ENCODE measurements at places on chromosomes 4 and X.

DNA sequence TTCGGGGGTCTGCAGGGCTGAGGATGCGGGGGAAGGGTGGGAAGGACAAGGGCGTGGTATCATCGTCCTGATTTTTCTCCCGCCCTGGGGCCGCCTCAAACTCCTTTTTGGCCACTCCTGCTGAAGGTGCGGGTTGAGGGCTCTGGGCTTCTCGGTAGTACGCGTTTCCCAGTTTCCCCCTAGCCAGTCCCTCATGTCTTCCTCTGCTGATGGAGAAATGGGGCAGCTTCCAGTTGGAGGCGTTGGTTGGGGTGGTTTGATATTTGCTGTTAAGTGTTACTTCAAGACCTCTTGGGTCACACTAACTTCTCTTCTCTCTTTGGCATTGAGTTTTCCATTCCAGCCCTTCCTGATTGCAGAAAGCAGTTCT, 482 bp downstream of the GSTCD start:
- DNase-seq, result no peak

GRCh38 chr4:157389741-157390140, 169.2 kb downstream of the GRIA2 start:
- no peak for DNase-seq

DNA sequence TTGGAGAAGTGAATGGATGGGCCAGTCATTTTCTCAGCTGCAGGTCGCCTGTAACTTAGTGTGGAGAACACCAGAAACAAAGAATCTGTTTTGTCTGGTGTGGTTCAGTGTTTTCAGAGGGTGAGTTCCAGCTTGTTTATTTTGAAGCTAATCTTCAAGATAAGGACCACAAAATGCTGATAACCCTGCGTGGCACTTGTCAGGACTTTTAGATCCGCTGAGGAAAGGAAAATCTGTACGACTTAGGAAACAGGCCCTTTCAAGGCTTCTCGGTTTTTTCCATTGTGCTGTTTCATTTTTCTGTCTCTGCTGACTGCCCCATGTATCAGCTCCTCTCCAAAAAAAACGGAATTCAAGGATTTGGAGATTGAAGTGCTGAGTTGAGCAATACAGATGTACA, 8.7 kb upstream of the ANAPC4 start:
- DNase-seq, result no peak

- no peak for DNase-seq
Measured at GRCh38 chr4:148514581-148514980, 72.4 kb upstream of the NR3C2 start.

- DNase-seq, result no peak
Measured at GRCh38 chr4:121056066-121056465, 16.3 kb downstream of the NDNF start.

DNA sequence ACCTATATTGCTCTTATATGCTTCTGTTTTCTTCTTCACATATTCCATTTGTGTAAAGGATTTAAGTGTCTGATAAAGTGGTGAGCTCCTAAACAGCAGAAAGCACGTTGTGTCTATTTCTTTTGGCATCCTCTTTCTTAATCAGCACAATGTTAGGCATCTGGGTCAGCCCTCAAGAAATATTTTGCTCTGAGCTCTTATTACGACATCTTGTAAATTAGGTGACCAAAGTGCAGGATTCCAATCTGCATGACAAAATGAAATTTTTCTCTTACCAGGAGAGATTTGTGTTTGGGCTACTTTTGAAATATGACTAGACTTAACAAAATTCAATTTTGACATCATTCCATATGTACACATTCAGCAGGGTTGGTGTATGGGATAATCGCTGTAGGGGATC, 210.0 kb upstream of the IGFBP7 start:
- DNase-seq, result no peak

- no peak for DNase-seq
Measured at GRCh38 chrX:17456526-17456925, 81.5 kb downstream of the NHS start.

DNA sequence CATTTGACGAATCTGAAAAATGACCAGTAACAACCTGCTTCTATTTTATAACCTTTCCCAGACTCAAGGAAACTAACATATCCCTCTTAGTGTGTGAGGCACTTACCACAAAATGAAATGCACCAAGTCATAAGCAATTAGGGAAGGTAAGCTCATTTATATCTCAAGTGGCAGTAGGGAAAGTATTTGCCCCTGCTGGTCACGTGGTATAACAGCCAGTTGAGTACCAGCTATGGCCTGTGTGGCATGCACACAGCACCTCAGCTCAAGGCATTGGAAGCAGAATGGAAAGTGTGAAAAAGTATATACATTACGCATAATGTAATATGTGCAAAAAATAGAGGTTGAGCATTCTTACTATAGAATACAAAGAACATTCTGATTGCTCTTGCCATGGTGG, 178.3 kb upstream of the GYPA start:
- DNase-seq, result no peak

DNA sequence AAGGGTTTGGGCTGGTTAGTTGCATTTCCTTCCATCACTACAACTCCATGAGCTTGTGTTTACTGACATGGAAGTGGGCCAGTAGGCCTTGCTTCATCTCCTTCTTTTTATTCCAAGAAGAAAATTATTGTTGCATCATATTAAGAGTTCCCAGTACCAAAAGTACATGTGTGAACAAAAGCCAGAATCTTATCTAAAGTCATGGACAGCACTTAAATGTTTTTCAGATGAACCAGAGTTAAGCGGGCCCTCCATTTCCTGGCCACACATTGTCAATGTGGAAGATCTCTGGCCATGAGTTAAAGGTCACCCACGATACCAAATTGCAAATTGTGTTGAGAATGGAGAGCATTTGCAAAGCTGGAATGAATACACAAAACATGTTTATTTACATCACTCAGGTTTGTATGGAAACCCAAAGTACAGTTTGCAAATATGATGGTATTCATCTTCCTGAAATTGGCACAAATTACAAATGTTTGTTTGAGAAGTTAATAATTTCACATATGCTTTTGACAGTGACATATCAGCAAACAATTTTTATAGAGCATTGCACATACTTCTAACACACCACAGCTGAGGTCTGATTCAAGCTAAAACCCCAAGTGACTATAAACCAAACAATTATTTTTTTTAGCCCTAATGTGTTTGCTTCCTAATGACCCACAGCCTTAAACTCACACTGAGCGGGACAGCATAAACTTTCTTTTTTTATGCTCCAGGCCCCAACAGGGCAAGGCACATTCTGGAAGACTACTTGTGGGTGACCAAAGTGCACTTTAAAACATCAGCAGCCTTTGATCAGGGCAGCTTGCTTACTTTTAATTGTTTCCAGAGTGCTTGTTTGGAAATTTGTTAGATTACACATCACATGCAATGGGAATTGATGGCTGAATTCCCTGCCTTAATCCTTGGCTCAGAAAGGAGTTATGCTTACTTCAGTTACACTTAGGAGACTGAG, 502.9 kb upstream of the SLIT2 start:
- DNase-seq, result no peak

DNA sequence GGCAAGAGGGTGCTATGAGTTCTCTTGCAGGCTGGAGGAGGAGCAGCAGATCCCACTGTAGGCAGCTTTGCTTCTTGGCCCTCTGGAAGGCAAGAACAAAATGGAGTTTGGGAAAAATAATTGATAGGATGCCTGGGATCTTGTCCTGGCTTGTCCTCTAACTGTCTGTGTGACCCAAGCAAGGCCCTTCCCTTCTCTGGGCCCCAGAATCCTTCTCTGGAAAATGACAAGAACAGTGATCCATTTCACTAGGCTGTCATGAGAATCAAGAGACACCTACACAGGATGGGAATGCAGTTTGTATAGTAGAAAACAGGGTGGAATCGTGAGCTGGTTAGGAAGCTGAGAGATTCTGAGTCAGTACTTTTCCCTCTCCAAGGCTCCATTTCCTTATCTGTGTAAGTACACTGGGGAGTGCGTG, 133.3 kb downstream of the PJA1 start:
- DNase-seq, result no peak

- DNase-seq, result no peak
Measured at GRCh38 chr4:2415881-2416563, 2.4 kb downstream of the ZFYVE28 start.

DNA sequence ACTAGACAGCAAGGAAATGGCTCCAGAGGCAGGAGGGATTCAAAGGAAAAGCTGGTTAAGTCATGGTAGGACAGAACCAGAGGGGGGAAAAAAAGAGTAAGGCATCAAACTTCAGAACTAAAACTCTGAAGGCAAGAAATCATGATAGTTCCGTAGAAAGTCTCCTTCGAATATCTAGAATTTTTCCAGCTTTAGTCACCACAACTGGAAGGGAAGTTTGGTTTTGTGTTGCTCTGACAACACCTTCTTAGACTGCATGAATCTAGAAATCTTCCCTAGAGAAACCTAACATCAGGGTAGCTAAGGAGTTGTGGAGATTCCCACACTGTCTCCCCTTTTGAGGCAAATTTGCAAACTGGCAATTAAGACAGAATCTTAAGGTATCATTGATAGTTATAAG, 33.7 kb downstream of the AMMECR1 start:
- DNase-seq, result no peak
